ENCODE measurements at places on chromosomes 4 and X. TPM values are rescaled to one million over a fixed set of nuclear protein-coding genes. Genes with fewer than 3 reads are reported as not detected.

DNA sequence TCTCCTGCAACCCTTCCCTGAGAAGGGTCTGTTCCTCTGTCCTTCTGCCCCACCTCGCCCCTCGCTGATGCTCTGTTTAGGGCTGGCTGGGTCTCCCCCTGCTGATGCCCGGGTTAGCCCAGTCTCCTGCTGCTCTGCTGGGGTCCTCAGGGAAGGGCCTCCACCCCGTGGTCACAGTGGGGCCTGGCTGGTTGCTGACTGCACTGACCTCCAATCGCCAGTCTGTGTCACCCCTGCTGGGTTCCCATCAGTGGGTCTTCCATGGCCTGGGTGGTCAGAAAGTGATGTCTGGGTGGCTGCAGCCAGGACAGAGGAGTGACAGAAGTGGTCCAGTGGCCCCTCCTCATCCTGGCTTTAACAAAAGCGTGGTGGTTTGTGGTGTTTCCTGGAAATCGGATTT lies 44.7 kb downstream of the EVC start:
- no peak for DNase-seq

DNA sequence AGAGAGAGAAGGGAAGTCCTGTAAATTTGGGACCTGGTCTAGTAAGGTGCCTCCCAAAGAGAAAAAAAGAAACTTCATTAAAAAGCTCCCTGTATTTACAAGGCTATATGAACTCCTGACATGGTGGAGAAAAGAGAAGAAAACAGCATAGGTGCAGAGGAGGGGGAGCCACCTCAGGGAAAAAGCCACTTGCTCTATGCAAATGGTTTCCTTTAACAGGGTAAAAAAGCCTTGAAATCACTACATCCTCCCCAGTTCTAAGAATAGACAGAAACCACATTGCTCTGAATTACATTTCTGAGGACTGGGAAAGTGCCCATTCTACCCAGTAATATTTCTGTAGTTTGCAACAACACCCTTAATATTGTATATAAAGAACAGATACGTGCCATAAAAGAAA lies 165.5 kb downstream of the KLF8 start:
- DNase-seq: no peak

GRCh38 chr4:65668201-65669089 lies 1.8 kb downstream of the EPHA5 start:
- no peak for DNase-seq

- peak; percentile 28 for DNase-seq
Observed at GRCh38 chrX:51931566-51932150, 38.2 kb downstream of the MAGED1 start.

Gene UGT8
- 0.28 TPM for polyA plus RNA-seq

Gene PHOX2B
- polyA plus RNA-seq: not detected

DNA sequence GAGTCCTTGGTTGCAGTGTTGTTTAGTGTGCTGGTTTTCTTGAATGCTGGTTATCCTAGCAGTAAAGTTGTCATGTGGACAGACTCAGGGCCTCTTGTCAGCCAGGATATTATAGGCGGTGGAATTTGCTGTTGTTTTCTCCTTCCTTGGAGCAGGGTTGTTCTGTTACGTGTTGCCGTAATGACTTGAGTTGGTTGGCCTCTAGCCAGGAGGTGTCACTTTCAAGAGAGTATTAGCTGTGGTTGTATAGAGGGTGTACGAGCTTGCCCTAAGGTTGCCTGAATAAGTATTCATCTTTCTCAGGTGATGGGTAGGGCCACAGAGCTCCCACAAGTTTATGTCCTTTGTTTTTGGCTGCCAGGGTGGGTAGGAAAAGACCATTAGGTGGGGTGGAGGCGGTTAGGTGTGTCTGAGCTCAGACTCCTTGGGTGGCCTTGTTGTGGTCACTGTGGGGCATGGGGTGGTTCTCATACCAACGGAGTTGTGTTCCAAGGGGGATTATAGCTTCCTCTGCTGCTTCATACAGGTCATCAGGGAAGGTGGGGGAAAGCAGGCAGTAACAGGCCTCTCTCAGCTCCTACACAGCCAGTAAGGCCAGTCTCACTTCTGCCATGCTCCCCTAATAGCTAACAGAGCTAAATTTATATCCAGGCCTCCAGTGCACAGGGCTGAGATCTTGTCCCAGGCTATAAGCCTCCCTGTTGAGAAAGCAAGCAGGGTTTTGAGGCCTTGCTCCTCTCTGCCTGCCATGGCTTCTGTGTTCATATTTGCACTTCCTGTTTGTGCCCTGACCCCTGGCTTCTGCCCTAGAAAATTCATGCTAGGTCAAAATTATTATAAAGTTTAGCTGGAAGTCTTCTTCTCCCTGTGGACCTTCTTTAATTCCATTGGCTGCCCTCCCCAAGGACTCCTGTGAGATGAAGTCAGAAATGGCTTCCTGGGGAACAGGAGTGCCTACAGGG lies 594.7 kb downstream of the RAPGEF2 start:
- DNase-seq: no peak

Gene FRAS1
- 4.6 TPM for polyA plus RNA-seq

Gene FABP2
- not detected for polyA plus RNA-seq

Gene DGKK
- not detected for polyA plus RNA-seq

Gene NAA15
- 25.9 TPM for polyA plus RNA-seq

DNA sequence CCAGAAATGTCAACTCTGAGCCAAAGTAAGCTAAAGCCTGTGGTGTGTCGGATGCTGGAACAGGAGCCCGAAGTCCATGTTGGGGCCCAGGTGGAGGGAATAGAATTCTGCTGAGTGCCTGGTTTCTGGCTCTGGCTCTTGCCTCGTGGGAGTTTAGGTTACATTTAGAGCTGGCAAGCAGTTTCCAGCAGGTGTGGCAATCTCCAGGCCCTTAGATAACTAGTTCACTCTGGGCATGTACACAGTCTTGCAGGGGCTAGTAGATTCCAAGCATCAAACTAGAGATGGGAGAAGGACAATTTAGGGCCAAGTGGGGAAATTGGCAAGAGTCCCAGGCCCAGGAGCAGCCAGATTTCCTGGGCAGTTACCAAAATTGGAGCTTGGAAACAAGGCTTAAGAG lies 56.3 kb upstream of the STOX2 start:
- no peak for DNase-seq

GRCh38 chrX:119745283-119745848 lies 13.0 kb upstream of the SOWAHD start:
- no peak for DNase-seq

- no peak for DNase-seq
Observed at GRCh38 chr4:185033950-185034349, 15.7 kb downstream of the HELT start.
